ENCODE measurements at places on chromosomes 12 and 14. TPM values are rescaled to one million over a fixed set of nuclear protein-coding genes. Genes with fewer than 3 reads are reported as not detected.

The RBM19 gene
- total RNA-seq: 34.4 TPM

The SGPP1 gene
- 7.6 TPM for total RNA-seq

DNA sequence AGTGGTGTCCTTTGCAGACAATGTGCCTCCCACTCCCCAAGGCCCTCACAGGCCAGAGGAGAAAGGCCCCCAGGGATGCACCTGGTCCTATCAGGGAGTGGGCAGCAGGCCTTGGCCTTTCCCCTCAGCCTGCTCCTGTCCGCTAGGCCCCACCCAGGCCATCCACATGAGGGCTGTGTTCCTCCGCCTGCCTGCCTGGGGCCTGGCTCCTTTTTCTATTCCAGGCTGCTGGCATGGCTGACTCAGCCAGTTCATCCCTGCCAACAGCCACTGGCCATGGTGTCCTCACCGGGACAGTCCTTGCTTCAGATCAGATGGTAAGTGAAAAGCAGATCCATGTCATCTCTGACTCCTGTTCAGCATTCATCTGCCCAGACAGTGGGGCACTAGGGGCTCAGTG is 13.4 kb downstream of the ISM2 start:
- H3K4me1 ChIP-seq: no peaks in the 10 kb centered on the region
- H3K4me3 ChIP-seq: no peak overlapping the region
- no peaks in the 10 kb centered on the region for H3K27me3 ChIP-seq
- no peak overlapping the region for H3K27ac ChIP-seq
- no peaks in the 10 kb centered on the region for H3K36me3 ChIP-seq
- no peak for DNase-seq

GRCh38 chr14:31746326-31746725 is 185.1 kb downstream of the NUBPL start:
- no peaks in the 10 kb centered on the region for H3K4me1 ChIP-seq
- H3K27me3 ChIP-seq: no peaks in the 10 kb centered on the region
- no peak overlapping the region for H3K27ac ChIP-seq
- DNase-seq: no peak
- no peaks in the 10 kb centered on the region for H3K36me3 ChIP-seq

DNA sequence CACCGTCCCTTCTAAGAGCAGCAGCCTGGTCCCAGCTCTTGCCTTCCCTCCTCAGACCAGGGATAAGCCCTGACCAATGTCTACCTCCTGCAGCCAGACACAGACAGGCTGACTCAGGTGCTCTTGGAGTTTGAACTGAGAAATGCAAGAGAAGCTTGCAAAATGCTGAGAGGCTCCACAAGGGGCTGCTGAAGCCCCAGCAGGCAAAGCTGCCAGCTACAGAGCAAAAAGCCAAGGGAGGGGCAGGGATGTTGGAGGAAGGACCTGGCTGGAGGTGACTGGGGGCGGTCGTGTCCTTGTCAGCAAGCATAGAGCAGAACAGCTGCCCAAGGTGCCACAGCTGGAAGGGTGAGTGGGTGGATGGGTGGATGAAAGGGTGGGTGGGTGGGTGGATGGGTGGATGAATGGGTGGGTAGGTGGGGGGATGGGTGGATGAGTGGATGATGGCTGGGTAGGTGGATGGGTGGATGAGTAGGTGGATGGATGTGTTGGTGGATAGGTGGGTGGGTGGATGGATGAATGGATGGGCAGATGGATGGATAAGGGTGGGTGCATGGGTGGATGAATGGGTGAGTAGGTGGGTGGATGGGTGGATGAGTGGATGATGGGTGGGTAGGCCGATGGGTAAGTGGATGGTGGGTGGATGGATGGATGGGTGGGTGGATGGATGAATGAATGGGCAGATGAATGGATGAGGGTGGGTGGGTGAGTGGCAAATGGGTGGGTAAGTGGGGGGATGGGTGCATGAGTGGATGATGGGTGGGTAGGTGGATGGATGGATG is 4.0 kb upstream of the INF2 start:
- no peaks in the 10 kb centered on the region for H3K27me3 ChIP-seq
- no peaks in the 10 kb centered on the region for H3K36me3 ChIP-seq
- no peak overlapping the region for H3K27ac ChIP-seq

DNA sequence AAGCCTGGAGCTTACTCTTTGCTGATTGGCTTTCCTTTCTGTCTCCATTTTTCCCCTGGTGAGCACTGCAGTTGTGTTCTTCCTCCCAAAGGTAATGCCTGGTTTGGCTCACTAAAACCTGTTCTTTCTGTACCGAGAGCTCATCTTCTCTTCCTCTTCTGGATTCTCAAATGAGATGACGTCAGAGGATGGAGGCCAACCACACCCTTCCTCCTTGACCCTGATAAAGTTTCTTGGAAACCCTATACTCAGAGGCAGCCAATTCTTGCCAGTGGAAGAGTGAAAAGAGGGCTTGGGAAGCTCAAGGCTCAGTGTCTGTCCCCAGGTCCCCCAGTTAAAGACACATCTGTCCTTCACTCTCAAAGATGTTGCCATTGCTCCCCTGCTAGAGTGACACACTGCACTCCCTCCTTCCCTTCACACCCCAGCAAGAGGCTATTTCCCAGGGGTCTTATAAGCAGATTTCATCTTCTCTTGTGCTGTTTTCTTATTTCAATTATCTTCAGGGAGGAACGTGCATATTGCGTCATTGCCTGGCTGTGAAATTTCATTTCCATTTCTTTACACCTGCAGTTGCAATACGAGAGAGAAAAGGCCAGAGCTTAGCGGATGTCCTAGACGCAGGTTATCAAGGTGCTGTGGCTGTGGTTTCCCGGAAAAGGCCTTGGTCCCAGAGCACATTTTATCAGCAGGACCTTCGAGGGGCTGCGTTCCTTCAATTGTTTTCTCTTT is 27.3 kb downstream of the NTF3 start:
- H3K4me3 ChIP-seq: no peak overlapping the region
- peaks cover 12% of the 10 kb centered on the region for H3K4me1 ChIP-seq
- no peak overlapping the region for H3K27ac ChIP-seq
- H3K36me3 ChIP-seq: no peaks in the 10 kb centered on the region

DNA sequence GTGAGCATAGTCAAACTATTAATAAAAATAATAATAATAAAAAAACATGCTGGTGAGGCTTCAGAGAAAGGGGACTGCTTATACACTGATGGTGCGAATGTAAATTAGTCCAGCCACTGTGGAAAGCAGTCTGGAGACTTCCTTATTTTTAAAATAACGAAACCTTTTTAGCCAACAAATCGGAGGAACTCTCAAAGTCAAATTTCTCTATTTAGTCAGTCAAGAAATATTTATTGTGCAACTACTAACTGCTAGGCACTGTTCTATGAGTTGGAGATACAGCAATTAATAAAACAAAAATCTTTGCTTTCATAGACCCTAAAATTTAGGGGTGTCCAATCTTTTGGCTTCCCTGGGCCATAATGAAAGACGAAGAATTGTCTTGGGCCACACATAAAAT is 10.8 kb downstream of the TAOK3 start:
- H3K36me3 ChIP-seq: no peaks in the 10 kb centered on the region
- no peak for DNase-seq
- peaks cover 40% of the 10 kb centered on the region for H3K4me1 ChIP-seq
- no peak overlapping the region for H3K27ac ChIP-seq
- no peak overlapping the region for H3K4me3 ChIP-seq
- H3K27me3 ChIP-seq: no peaks in the 10 kb centered on the region
